ENCODE measurements at places on chromosomes 6 and 20. TPM values are rescaled to one million over a fixed set of nuclear protein-coding genes. Genes with fewer than 3 reads are reported as not detected.

DNA sequence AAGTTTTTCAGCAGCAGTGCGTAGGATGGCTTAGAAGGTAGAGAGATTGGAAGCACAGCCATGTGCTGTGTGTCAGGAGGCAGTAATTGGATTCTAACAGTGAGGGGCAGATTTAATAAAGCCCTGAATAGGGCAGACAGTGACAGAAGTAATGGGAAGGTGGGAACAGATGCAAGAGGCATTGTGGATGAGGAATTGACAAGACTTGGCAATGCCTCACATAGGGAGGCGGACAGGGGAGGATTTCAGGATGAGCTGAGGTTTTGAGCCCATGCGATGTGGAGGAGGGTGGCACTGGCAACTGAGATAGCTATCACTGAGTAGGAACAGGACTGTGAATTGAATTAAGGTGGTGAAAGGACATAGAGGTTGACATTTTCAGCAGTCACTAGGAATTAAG, 262.2 kb upstream of the FLRT3 start:
- no peak for DNase-seq

The CTNNBL1 gene
- 70.7 TPM for total RNA-seq

DNA sequence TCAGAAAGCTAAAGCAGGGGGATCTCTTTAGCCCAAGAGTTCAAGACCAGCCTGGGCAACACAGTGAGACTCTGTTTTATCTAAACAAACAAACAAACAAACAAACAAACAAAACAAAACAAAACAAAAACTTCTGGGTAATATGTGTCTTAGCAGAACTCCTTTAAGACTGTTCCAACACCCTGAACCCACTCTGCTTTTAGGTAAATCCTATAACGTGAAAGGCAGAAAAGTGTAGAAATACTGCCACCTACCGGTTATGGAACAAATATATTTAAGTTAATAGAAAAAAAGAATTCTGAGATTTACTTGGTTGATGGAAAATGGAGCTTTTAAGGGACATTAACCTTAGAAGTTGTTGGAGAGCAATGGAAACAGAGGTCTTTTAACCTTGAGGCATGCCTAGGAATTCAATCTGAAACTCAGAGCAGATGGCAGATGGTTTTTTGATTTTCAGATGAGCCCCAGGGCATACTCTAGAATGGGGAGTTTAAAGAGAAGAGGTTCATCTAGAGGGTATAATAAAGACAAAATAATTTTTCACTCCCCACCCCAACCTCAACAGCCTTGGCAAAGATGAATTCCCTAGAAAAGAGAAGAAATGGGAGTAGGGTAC, 38.5 kb downstream of the SOD2 start:
- DNase-seq = no peak

- peak; percentile 30 for DNase-seq
Observed at GRCh38 chr20:52937591-52938100, 34.5 kb upstream of the TSHZ2 start.

The NR2E1 gene
- not detected for total RNA-seq

DNA sequence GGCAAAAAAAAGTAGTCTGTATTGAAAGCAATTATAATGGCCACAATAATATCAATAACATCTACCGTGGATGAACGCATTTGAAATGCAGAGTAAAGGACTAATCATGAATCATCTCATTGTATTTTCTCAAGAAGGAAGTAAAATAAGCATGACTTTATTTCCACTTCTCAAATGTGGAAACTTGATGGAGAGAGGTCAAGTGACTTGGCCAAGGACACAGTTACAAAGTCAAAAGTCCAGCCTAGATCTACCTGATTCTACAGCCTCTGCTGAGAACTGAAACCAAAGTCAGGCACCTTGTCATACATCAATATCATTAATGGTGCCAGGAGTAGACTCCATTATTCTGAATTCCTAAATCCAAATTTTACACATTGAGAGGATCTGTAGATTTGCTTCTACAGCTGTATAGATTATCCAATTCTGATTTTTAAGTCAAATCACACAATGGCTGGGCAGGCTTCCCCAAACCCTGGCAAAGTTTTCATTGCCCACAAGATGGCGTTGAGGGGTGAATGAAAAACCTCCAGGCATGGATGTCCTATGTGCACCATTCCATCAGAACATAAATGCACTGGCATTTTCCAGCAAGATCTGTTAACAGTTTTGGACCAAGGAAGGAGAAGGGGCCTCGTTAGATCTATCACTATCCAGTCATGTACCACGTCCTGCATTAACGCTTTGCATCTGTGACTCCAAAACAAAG, 423.1 kb downstream of the MAFB start:
- no peak for DNase-seq

DNA sequence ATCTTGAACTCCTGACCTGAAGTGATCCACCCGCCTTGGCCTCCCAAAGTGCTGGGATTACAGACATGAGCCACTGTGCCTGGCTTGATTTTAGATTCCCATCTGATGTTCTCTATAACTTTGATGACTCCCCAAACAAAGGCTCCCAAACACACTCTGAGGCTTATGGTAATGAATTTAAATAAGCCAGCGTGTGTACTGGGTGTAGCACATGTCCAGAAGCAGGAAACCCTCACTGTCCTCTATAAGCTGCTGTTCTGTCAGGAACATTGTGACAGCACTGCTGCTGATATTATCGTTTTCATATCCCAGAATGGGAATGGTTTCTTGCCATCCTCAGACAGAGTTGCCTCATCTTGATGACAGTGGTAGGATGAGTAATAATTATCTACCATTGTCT, 54.1 kb upstream of the SALL4 start:
- DNase-seq = no peak

Data from H9 (cell line).